ENCODE measurements at places on chromosomes 13 and 19. TPM values are rescaled to one million over a fixed set of nuclear protein-coding genes. Genes with fewer than 3 reads are reported as not detected.
A peak's percentile ranks its signal among the peaks of the same experiment; 100 is the strongest.

- no peak for DNase-seq
Observed at GRCh38 chr19:48750771-48751504, 1.5 kb downstream of the FUT1 start.

GRCh38 chr19:35162471-35163326 is 8.2 kb downstream of the FXYD5 start:
- DNase-seq = no peak

GRCh38 chr19:4844348-4845179 is 13.1 kb upstream of the TICAM1 start:
- DNase-seq = no peak

DNA sequence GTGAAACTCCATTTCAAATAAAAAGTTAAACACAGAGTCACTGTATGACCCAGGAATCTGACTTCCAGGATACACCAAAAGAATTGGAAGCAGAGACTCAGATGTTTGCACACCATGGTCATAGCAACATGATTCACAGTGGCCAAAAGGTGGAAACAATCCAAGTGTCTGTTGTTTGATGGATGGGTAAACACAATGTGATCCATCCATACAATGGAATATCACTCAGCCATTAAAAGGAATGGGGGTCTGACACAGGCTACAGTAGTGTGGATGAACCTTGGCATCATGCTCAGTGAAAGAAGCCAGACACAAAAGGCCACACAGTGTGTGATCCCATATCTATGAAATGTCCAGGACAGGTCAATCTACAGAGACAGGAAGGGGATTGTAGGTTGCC is 174.3 kb downstream of the PTPRS start:
- DNase-seq = no peak

C19orf38 gene
- not detected for total RNA-seq

DNA sequence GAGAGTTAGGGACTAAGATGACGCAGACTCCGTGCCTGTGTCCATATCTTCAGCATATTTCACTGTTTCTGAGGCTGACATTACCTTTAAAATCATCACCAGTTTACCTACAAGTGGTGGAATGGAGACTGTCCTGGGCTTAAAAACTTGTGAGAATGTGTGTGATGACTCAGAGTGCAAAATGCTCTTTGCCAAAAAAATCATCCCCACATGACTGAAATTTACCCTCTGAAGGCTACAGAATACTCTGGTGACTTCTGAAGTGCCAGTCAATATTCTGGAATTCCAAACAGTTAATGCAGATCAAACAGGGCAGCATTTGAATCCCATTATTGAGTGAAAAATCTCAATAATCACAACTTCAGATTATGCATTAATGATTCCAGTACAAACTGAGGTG is 901.4 kb downstream of the EFNB2 start:
- no peak for DNase-seq

GRCh38 chr13:49436890-49437289 is 7.0 kb downstream of the CAB39L start:
- DNase-seq = peak; percentile 10

- no peak for DNase-seq
Observed at GRCh38 chr19:21751384-21751783, 16.0 kb downstream of the ZNF100 start.

- no peak for DNase-seq
Observed at GRCh38 chr19:609004-609346, 19.3 kb downstream of the HCN2 start.

CEACAM5 gene
- total RNA-seq = not detected

DNA sequence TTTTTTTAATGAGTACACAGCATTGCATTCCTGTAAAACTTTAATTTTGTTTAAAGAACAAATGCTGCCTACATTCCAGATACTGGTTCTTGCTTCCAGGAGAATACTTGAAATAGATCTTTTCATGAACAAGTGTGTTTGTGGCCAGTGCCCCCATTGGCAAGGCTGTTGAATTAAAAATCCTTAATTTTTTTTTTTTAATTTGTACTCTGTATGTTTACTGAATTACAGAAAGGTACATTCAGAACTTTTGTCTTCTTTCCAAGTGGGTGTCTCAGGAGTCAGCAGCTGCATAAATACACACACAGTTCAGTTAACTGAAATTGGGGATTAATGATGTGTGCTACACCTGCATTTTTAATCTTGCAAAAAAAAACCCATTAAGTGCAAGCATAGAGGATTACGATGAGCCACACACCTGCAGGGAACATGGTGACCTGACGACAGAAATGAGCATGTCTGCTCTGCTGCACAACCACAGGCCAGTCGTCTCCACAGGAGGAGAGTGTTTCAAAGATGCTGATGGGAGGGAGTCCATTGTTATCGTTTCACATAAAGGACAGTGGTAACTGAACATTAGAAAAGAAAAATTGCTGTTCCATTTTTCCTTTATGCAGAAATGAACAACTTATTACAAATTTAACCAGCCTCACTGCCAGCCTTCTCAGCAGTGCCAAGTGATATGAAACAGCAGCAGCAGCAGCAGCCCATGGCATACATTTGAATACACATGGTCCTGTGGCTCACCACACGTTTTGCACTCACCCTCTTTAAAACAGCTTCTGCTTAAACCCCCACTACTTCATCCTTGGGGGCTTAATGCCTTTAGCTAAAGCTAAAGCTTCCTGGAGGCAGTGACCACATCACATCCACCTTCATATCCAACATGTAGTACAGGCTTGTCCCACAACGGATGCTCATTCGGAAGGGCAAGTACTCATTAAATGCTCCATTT is 72.3 kb upstream of the RFC3 start:
- DNase-seq = no peak

- no peak for DNase-seq
Observed at GRCh38 chr19:32201636-32202051, 143.8 kb upstream of the ZNF507 start.

Measured in epithelial cell of proximal tubule (primary cell).